ENCODE measurements at places on chromosomes 13 and 19.
A peak's percentile ranks its signal among the peaks of the same experiment; 100 is the strongest.

DNA sequence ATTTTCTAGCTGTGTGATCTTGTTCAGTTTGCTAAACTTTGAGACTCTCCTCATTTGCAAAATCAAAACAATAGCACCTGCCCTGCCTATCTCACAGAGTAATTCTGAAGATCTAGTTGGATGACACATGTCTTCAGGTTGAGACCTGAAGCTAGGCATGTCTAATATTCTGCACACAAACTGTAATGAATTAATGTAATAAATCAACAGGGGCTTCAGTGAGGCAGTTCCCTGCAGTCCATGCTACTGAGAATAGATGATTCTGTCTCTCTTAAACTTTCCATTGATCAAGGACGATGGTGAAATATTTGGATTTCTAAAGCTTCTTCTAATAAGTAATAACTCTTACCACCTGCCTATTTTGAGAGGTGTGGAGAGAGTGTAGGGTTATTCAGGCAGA, 268.1 kb upstream of the TMTC4 start:
- no peak for DNase-seq

DNA sequence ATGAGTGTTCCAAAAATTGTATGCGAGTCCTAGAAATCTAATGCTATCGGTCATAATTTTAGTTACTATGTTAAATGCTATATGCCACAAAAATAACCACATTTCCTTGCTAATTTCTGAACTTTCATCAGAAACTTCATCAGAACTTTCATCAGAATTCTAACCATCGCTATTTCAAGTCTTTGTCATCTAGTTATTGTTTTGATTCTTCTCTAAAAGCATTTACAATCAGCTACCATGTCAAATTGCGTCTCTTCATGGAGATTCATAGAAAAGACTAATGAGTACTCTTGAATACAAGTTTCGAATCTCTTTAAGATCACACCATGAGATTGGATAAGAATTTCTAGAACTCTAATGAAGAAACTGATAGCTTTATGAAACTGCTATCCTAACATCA, 52.7 kb upstream of the TM9SF2 start:
- DNase-seq, result no peak

- DNase-seq, result no peak
These were observed 6.9 kb downstream of the MBNL2 start for GRCh38 chr13:97228850-97229521.

- no peak for DNase-seq
These were observed 526.0 kb downstream of the PCDH9 start for GRCh38 chr13:66704110-66704509.

GRCh38 chr13:108281901-108282300, 12.4 kb downstream of the TNFSF13B start:
- no peak for DNase-seq

DNA sequence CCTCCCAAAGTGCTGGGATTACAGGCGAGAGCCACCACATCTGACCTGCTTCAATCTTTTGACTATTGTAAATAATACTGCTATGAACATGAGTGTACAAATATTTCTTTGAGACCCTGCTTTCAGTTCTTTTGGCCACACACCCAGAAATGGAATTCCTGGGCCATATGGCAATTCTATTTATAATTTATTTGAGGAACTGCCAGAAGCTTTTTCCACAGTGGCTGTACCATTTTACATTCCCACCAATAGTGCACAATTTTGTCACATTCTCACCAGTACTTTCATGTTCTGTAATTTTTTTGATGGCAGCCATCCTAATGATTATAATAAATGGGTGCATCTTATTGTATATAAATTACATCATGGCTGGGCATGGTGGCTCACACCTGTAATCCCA, 13.7 kb upstream of the FCER2 start:
- DNase-seq, result no peak

GRCh38 chr13:25608181-25608580, 236.4 kb downstream of the ATP8A2 start:
- DNase-seq, result peak; percentile 51

DNA sequence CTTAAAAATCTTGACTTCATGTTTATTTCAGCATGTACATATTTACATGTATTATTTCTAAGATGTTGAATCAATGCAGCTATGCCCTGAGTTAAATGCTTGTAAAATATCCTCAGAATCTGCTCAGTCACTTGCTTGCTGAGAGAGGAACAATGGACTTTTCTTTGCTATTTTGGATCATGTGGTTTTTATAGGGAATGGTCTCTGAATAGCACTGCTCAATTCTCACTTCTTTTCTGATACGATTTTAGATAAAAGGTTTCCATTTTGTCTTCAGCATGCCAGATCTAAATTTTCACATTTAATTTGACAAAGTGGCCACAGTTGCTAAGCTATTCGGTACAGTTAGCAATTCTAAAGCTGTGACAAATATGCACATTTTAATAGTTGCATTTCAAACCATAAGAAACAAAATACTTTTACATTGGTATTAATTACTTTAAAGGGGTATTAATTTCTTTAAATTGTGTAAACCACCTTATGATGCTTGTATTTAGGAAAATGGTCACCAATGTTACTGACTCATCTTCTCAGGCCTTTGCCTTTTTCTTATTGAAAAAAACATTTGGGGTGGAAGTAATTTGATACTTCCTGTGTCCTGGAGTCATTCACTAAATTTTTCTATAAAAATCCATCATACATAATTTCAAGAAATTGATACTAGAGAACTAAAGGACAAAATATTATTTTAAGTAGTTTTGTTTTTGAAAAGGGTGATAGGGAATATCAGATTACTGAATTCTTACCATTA, 113.5 kb downstream of the MYO16 start:
- DNase-seq, result no peak

DNA sequence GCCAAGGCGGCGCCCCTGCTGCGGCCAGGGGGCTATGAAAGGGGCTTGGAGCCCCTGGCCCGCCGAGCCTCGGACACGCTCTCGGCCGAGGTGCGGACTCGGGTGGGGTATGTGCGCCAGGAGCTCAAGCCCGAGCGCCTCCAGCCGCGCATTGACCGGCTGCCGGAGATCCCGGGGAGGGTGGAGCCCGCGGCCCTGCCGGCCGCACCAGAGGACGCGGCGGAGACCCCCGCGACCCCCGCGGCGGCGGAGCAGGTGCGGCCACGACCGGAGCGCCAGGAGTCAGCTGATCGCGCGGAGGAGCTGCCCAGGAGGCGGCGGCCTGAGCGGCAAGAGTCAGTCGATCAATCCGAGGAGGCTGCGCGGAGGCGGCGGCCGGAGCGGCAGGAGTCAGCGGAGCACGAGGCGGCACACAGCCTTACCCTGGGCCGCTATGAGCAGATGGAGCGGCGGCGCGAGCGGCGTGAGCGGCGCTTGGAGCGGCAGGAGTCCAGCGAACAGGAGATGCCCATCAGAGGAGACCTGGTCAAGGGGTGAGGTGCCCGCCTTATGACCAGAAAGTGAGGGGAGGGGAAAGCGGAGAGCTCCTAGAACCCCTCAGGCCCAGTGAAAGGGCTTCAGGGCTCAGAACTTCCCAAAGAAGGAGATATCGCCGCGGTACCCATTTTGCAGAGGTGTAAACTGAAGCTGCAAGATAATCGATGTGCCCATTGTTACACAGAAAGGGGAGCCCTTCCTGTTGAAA, 8.8 kb upstream of the SHKBP1 start:
- no peak for DNase-seq

- DNase-seq, result no peak
These were observed 5.8 kb downstream of the SPHK2 start for GRCh38 chr19:48624791-48625723.

GRCh38 chr13:34608331-34608730, 333.7 kb upstream of the NBEA start:
- no peak for DNase-seq

DNA sequence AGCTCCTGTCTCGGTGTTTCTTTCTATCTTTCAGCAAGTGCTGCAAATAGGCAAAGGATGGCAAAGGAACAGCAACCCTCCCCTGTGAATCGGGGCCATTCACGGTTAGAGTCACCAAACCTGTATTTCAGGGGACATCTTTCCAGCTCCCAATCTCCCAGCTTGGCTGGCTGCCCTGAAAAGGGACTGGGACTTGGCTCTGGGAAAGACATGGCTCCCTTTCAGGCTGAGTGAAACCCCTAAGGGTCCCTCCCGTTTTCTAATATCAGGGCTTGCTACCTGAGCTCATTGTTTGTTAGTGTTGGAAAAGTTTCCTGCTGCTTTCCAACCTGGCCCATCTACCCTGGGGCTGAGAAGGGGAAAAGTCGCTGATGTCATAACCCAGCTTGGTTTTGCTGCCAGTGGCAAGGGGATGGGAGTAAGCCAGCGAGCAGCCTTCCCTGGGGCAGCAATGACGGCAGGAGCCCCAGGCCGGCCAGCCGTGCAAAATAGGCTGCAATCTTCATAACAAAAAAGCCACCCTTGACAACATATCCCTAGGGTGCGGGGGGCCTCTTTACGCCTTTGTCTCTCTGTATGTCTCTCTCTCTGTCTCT, 29.9 kb downstream of the SERP2 start:
- DNase-seq, result no peak

- DNase-seq, result no peak
These were observed 18.7 kb upstream of the ZNF888 start for GRCh38 chr19:52941941-52942385.

DNA sequence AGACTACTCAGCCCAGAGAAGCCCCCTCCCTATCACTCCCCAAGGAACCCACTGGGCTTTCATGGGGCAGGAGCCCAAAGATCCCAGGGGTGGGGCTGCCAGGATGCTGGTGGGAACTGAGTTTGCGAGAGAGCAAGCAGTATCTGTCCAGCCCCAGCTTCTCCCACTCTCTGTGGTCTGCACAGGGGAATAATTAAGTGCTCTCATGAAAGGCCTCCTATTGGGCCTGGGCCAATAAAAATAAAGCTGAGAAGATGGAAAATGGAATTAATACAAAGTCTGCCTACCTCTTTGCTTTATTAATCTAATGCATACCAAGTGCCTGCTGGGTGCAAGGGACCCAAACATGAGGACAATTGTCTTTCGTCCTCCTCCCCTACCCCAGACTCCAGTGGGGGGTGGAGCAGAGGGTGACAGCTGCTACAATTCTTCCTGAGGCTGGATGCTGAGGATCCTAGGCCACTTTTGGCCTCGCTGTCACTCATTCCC, 5.4 kb downstream of the DDX39A start:
- DNase-seq, result no peak

DNA sequence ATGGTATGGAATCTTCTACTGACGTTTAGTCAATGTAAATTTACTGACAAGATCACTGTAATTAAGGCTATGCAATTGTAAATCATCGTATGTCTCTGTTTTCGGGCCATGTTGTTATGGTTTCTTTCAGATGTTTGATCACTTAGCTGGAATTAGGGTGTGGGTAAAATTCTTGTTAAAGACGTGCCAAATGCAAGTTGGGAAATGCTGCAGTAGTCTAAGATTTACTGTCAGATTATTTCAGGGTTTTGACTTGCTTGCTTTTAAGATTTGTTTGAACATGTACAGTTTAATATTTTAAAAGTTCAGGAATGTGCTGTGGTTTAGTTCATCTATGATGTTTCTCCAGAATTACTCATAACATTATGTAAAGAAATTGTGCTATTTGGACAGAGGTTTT, 10.8 kb downstream of the NDFIP2 start:
- DNase-seq, result no peak

GRCh38 chr13:92739306-92739818, 487.2 kb upstream of the GPC6 start:
- DNase-seq, result peak; percentile 24

- DNase-seq, result no peak
These were observed 2.2 kb upstream of the RAB11B start for GRCh38 chr19:8387688-8388611.

DNA sequence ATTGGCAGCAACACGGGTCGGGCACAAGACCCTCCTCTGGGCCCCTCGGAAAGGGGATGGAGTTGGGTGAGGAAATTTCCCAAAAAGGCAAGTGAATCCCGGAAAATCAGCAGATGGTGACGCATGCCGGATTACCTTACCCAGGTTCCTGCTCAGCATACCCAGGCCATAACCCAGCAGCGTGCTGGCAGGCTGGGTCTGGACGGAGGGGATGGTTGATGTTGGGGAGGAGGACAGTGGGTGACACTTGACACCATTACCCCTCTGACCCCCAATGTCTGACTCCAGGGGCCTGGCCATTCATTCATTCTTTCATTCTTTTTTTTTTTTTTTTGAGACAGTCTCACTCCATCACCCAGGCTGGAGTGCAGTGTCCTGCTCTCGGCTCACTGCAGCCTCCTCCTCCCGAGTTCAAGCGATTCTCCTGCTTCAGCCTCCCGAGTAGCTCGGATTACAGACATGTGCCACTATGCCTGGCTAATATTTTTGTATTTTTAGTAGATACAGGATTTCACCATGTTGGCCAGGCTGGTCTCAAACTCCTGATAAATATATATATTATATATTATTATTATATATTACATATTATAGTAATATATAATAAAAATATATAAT, 799 bp downstream of the PVR start:
- peak; percentile 36 for DNase-seq

GRCh38 chr19:48064509-48064908, 20.6 kb upstream of the CABP5 start:
- DNase-seq, result no peak

DNA sequence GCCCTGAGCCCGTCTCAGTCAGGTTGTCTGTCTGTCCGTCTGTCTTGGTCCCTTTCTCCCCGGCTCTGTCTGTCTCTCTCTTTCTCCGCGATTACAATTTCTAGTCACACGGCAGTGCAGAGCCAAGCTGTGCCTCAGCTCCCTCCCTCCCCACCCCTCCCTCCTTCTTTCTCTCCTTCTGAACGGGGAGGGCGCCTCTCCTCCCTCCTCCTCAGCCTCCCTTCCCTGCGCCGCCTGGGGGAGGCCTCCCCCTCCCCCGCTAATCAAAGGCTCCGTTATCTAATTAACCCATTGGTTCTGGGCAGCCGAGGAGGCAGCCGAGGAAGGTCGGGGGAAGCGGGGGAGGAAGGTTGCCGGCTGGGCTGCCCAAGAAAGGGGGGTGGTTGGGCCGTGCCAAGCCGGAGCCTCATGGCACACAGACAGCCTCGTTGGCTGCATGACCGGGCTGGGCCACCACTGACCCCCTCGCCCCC, 16.5 kb downstream of the LRRC4B start:
- DNase-seq, result no peak

- DNase-seq, result no peak
These were observed 65.0 kb upstream of the FNDC3A start for GRCh38 chr13:48910686-48911085.

DNA sequence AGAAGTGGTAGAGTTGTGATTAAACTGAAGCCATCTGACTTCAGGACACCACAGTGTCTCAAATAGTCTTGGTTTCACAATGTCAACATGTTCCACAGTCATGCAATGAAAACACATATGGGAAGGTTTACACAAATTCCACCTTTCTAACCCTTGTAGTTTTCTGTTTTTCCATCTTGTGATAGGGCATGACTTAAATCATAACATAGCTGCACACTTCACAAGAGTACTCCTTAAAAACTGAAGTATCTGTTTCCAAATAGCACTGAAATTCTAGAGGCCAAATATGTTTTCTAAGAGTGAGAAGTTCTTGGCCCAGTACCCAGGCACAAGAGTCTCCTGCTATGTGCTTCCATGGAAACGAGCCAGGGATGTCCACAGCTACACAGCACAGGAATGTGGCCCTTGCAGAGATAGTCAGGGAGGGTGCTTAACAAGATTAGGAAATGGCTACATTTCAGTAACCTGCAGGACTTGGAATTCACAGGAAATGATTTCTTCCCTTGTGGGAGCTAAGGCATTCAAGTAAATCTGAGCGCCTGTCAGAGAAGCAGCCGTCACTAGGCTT, 269.1 kb downstream of the NDFIP2 start:
- no peak for DNase-seq
